ENCODE measurements at places on chromosomes 7 and 10. TPM values are rescaled to one million over a fixed set of nuclear protein-coding genes. Genes with fewer than 3 reads are reported as not detected.

Gene LRRD1
- not detected for total RNA-seq

Gene SLC18A3
- total RNA-seq, result 0.42 TPM

Gene TAC1
- 2.2 TPM for total RNA-seq

Gene CCL26
- 0.82 TPM for total RNA-seq

Gene CCNJ
- 5.0 TPM for total RNA-seq

Gene TFEC
- 2.9 TPM for total RNA-seq

Gene HYAL4
- total RNA-seq, result not detected

Gene TLL2
- 0.30 TPM for total RNA-seq

Gene PRLHR
- not detected for total RNA-seq

Gene VAX1
- total RNA-seq, result not detected

Gene PITX3
- total RNA-seq, result not detected

Gene ASZ1
- total RNA-seq, result not detected

Gene RNF148
- total RNA-seq, result 0.57 TPM

Gene CPVL
- 4.9 TPM for total RNA-seq

Gene RBM17
- total RNA-seq, result 80.3 TPM

Gene ATRNL1
- total RNA-seq, result 0.37 TPM

Gene DGKB
- total RNA-seq, result 0.61 TPM

Gene MMRN2
- 7.4 TPM for total RNA-seq

Gene RSPH10B2
- total RNA-seq, result 0.42 TPM

Gene HOXA3
- total RNA-seq, result 14.1 TPM

Gene PNLIPRP2
- total RNA-seq, result 5.0 TPM

Gene PSD
- 22.5 TPM for total RNA-seq

Gene SFTPA1
- total RNA-seq, result 8.8 TPM

Gene SLC25A28
- 38.7 TPM for total RNA-seq

Gene PDE6C
- not detected for total RNA-seq

Gene MRLN
- total RNA-seq, result not detected
